ENCODE measurements at places on chromosomes 3 and 15.

- DNase-seq: no peak
Measured at GRCh38 chr3:120139140-120139539, 44.9 kb upstream of the GSK3B start.

DNA sequence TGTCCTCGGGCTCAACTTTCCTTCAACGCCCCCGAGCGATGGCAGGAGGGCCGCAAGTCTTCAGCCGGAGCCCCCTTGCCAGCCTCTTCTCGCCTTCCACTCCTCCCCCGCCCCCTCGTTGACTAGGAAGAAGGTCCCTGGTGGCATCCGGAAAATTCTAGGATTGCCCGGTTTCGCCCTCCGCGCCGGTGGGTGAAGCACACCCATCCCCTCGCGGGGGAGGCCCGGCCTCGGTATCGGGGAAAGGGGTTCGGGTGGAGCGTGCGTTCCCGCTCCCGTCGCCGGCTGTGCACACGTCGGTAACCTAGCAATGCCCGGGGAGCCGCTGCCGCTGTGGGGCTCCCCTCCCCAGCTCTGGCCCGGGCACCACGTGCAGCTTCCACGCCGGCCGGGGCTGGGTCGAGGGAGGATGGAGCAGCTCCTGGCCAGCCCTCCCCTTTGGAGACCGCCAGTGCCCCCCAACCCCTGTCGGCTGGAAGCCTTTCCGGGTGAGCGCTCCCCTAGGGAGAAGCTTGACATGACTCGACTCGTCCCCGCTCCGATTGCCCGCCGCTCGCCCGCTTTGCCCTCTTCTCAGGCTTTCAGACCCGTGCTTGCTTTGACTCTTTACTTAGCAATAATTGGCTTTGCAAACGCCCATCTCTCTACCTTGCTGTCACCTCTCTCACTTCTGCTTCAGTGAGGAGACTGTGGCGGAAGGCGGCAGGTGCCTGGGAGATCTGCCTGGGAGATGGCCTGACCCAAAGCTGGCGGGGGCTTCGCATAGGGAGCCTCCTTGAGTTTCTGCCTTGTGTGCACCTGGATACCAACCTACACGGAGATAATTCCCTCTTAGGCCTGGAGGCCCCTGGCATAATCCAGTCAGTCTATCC, 1.3 kb downstream of the CACNA1D start:
- DNase-seq: no peak

DNA sequence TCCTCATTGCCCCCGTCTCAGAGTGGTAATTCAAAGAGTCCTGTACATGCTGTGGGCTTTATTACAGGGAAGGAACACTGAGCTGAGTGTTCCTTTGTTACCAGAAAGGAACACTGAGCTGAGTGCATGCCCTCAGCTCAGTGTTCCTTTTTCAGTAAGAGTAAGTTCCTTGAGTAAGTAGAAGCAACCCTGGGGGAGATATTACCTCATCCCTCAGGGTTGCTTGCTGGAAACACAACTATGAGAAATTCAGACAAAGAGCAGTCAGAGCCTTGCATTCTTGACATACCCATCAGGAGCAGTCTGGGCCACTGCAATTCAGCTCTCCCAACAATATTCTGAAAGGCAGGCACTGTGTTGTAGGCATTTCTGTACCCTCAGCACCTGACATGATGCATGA, 17.0 kb downstream of the CHRM5 start:
- no peak for DNase-seq

- no peak for DNase-seq
Measured at GRCh38 chr3:55180936-55181535, 253.2 kb upstream of the LRTM1 start.

DNA sequence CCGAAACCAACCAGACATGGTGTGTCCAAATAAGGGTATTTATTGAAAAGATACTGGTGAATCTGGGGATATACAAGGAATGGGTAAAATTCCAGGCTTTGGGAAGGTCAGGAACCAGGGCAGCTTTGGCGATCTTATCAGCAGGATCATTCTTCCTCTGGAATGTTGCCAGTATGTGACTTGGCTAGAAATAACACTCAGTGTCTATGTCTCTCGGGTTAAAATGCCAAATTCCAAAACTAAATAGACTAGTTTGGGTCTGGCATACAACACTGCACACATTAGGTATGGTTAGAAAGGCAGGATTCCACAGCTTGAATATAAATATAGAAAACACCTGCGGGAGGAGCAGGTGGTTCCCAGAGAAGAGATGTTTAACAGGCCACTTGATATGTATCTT, 220.2 kb upstream of the CD96 start:
- DNase-seq: no peak

GRCh38 chr15:67564968-67565345, 22.5 kb downstream of the MAP2K5 start:
- DNase-seq: no peak

- no peak for DNase-seq
Measured at GRCh38 chr3:197748597-197749314, 927 bp upstream of the FYTTD1 start.

DNA sequence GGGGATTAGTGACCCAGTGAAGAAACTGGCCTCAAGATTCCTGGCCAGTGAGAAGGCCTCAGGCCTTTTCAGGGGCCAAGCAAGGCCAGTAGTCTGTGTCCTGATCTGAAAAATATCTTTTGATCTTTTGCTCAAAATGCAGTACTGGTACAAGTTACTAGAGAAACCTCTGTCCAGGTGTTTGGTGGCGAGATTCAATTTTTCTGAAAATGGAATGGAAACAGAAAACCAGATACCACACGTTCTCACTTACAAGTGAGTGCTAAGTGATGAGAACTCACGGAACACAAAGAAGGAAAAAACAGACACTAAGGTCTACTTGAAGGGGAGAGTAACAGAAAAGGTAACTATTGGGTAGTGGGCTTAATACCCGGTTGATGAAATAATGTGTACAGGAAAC, 463.4 kb downstream of the ZIC1 start:
- DNase-seq: no peak

GRCh38 chr3:90010341-90010740, 902.9 kb downstream of the EPHA3 start:
- DNase-seq: no peak

- DNase-seq: no peak
Measured at GRCh38 chr3:174362556-174362955, 496.6 kb upstream of the NAALADL2 start.

DNA sequence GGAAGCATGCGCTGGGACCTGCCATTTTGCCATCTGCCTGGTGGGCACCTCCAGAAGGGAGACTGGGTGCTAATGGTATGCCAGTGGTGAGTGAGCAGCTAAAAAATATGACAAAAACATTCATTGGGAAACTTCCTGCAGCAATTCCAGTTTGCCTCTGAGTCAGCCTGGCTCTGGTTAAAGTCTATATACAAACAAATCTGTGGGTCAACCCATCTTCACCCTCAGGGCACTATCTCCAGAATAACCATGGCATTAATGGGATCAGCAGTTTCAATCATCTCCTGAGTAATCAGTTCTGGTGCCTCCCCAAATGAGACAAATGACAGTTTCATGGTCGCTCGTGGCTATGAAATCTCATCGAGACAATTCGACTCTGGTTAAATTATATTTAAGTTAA, 21.5 kb downstream of the FRMD4B start:
- DNase-seq: no peak

GRCh38 chr3:32973982-32974381, 22.5 kb downstream of the CCR4 start:
- DNase-seq: no peak

DNA sequence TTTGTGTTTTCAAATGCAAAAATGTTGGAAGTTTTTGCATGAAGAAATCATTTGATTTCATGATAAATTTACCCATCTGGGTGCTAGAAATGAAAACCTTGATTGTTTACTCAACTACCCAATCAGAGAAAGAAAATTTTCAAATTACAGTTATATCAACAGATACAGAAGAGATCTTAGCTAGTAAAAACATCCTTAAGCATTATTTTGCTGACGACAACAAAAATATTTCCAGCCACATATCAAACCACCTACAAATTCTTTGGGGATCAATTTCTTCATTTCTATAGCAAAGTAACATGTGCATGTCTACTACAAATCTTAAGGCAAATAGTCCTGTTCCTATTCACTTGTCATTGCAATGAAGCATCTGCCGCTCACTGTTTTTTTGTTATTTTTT, 530.3 kb downstream of the ZIC1 start:
- no peak for DNase-seq

- DNase-seq: no peak
Measured at GRCh38 chr15:41839781-41840491, 1.3 kb downstream of the PLA2G4B start.

DNA sequence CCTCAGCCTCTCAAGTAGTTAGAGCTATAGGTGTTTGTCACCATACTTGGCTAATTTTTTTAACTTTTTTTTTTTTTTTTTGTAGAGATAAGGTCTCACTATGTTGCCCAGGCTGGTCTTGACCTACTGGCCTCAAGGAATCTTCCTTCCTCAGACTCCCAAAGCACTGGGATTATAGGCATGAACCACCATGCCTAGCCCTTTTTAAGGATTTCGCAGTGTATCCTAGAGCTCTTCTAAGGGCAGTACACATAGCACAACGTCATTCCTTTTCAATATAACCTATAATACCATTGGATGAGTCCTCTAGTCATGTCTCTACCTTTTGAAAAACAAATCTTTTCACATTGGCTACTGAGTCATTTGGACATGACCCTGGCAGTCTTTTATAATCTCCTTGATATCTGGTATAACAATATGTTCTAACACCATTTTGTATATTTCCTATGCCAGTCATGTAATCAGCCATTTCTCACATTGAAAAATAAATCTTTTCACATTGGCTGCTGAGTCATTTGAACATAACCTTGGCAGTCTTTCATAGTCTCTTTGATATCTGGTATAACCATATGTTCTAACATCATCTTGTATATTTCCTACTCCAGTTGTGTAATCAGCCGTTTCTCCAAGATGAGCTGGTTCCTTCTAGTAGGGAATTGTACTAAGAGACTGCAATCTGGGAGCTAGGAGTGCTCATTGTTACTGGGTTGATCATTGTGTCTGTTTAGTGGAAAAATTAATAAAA, 944.7 kb downstream of the MCTP2 start:
- DNase-seq: no peak

DNA sequence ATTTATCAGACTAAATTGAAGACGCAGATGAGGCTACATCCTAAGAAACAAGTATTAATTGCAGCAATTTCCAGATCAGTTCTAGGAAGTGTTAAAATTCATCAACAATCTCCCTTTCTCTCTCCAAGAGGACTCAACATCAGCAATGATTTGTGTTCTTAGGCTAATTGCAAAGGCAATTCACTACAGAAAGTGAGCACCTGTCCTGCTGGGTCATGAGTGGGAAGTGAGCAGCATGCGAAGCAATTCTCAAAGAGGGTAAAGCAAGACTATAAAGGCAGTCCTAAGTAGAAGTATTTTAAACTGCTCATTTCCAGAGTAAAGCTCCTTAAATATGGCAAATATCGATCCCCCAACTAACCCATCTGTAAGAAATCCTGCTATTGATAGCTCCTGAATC, 1191.0 kb upstream of the ALCAM start:
- no peak for DNase-seq

GRCh38 chr3:116553355-116553754, 108.1 kb upstream of the LSAMP start:
- DNase-seq: no peak

DNA sequence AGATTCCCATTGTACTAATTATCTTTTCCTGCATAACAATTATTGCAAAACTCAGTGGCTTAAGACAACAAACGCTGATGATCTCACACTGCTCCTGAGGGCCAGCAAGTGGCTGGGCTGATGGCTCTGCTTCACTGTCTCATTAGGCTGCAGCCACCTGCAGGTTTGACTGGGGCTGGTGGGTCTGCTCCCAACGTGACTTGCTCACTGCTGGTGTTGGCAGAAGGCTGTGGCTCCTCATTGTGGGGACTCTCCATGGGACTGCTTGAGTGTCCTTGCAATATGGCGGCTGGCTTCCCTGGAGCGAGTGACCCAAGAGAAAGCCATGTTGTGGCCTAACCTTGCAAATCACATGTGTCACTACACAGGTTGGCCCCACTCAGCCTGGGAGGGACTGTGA, 71.1 kb downstream of the PLXNA1 start:
- no peak for DNase-seq

DNA sequence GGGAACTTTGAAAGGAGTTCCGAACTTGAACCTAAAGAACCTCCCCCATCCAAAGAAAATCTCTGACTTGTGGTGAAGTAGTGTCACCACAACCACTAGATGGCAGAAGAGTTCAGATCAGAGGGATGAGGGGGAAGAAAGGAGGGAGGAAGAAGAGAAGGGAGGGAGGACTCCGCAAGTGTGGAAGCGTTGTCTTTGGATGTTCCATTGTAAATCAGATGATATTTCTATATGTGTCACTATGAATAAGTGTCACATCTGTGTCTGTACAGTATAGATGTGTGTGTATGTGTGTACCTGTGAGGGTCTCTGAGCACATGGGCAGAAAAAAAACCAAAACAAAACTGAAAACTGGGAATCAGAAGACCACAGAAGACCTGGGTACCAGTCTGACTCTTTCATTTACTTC, 16.9 kb downstream of the SLC24A1 start:
- DNase-seq: no peak

- no peak for DNase-seq
Measured at GRCh38 chr3:39052583-39052982, 767 bp downstream of the WDR48 start.

- no peak for DNase-seq
Measured at GRCh38 chr3:188962253-188963247, 209.2 kb upstream of the TPRG1 start.

DNA sequence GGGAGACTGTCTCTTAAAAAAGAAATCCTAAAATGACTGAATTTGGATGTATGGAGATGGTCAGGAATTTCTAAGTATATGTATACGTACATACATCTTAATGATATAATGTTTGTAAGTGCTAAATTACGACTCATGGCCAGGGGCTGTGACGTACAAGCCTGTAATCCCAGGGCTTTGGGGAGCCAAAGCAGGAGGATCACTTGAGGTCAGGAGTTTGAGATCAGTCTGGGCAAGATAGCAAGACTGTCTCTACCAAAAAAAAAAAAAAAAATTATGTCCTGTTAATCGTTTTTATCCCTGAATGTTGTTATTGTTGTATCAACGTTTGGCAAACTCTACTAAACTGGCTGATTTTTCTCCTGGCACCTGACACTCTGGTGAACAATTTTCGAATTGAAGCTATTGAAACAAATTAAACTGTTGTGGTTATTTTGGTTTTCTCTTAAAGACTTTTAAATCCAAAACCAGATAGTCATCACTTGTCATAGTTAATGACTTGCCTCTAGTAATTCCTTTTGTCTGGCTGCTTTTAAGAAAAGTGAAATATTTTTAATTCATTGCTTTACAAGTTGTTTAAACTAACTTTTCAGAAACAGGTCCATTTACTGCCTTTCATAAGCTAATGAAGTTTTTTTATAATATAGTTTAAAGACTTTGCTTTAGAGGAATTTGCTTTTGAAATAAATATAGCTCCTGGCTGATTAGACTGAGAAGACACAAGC, 7.0 kb downstream of the MORF4L1 start:
- no peak for DNase-seq

Measured in stimulated activated CD4-positive, alpha-beta T cell treated with anti-CD3 and anti-CD28 coated beads, Interleukin-15, amount 100 ng/mL, for 1 hour (primary cell).